Choroid plexus epithelial cell (primary cell): ENCODE measurements at places on chromosomes 13 and 19.

DNA sequence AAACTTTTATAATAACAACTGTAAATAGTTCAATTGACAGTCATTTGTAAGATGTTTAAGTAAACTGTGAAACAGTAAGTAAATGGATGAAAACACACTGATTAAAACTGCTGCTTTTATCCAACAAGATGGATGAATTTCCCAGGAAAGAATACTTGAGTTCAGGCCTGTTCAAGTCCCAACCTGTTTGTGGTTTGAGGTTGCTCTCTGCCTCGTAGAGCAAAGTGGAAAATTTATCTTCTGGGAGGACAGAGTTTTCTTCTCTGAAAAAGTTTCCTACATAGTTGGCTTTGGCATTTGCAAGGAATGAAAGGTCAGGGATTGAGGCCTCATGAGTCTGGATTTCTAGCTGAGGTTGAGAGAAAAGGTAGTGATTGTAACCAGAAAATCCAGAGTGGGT is 15.2 kb upstream of the ZNF543 start:
- DNase-seq = peak; percentile 31

GRCh38 chr19:1220976-1221903 is 15.7 kb downstream of the STK11 start:
- DNase-seq = peak; percentile 62

DNA sequence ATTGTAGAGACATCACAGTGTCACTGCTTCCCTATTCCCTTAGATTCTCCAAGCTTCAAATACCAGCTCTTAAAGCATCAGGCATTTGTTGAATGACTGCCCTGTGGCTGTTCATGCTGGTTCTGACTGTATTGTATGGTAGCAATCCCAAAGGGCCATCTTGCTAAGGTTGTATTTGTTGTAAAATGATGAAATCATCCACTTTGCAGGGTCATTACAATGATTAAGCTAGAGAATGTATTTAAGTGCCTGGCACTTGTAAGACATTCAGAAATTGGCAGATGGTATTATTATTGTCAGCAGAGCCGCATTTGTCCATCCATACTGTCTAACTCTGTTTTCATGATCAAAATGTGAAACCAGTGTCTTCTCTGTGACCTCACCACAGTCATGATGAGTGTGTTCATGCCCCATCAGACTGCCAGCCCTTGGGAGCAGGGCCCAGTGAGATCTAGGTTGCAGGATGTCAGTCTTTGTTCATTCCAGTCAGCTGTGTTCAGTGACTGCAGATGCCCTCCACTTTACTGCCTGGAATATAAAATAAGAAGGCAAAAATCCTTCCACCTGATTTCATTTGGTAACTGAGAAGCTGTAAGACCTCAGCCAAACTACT is 86.1 kb downstream of the DHRS12 start:
- DNase-seq = no peak

DNA sequence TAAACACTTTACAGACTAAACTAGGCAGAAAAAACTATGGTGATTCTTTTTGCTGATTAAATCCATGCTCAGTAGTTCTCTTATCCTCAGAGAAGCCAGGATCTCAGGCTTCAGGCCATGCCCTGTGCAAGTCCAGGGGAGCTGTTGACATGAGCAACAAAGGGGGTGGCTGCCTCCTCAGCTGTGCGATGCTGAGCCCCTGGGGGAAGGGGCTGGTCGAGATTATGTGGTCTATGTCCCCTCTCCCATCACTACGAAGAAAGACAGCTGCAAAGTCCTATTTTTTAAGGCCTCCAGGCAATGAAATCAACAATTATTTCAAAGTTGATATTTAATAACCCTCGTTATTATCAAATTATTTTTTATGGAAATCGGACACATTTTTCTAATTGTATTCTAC is 37.0 kb downstream of the IRS2 start:
- no peak for DNase-seq

GRCh38 chr19:48716562-48717291 is 2.8 kb downstream of the MAMSTR start:
- DNase-seq = no peak
